ENCODE measurements at places on chromosomes 6 and 20.
A peak's percentile ranks its signal among the peaks of the same experiment; 100 is the strongest.

DNA sequence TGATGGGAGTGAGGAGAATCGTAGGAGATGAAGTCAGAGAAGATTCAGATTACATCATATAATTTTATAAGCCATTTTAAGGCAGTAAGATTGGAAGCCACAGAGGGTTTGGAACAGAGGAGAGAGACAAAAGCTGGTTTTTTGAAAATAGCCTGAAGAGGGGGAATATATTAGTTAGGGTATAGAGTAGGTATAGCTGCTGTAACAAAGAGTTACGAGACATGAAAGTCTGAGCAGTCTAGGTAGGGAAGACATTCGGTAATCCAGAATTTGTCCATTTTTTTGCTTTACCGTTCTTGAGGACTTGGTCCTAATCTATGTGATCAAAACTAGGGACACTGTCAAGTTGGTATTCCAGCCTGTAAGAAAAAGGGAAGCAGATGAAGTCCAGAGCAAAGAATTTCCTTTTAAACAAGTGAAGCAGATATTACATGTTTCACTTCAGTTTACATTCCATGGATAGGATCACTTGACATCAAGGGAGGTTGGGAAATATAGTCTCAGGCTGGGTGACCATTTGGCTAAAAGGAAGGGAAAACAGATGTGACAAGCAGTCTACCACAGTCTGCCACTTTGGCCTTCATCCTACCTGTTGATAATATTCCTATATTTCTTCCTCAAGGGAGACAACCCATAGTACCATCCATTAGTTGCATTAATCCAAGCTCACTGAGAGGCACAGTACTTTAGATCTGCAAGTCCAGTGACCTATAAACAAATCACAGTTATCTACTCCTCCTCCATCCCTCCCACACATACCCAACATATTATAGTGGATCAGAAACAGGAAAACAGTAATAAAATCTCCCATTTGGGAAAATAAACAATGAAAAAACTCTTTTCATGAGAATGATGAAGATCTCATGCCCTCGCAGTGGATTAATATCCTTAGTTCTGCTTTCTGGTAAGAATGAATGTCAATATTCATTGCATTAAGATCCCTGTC lies 10.2 kb downstream of the FAM135A start:
- DNase-seq, result no peak

GRCh38 chr6:74066168-74066871 lies 370.3 kb downstream of the CD109 start:
- no peak for DNase-seq

DNA sequence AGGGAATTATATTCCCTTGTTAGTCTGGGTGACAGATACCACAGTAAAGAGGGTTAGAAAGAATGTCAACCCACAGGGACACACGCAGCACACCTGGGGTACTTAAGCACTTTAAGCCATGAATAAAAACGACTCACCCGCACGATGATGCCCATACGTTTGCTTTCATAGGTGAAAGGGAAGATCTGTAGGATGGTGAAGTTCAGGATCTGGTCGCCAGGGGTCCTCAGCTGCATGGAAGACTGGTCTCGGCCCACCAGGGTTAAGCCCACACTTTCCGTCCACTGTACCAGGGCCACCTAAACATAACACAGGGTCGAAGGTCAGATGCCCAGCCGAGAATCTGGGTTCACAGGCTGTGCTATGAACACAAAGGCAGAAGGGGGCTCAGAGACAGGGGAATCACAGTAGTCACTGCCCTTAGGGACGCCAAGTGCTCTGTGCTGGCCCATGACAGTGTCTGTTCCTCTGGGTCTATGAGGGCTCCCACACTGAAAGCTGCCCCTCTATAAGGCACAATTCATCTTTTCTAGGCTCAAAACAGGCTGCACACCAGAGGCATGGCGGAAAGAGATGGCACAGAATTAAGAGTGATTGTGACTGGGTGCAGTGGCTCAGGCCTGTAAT lies 96.8 kb upstream of the NFATC2 start:
- peak; percentile 14 for DNase-seq

DNA sequence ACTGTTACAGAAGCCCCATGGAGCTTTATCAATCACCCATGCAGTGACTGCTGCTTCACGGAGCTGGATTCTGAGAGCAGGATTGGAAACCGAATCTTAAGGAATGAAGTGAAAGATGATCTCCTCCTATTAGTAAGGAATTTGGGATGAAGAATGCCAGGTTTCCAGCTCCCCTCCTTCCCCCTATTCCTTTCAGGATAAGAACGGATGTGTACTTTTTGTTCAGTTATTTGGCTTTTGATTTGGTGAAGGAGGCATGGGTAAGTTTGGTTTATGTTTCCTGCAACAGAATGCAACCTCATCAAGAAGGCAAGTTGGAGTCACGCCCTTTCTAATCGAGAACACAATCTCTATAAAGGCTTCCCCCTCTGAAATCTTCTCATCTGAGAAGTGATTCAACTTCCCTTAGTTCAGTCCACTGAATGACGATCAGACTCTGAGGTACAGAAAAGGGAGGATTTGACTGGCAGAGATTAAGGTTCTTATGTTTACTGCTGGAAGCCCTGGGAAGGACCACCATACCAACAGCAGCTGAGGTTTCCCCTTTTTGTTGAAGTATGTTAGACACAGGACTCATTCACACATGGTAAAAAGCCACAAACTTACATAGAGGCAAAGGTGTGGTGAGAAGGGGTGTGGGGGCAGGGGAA lies 5.5 kb downstream of the ELMO2 start:
- DNase-seq, result no peak

DNA sequence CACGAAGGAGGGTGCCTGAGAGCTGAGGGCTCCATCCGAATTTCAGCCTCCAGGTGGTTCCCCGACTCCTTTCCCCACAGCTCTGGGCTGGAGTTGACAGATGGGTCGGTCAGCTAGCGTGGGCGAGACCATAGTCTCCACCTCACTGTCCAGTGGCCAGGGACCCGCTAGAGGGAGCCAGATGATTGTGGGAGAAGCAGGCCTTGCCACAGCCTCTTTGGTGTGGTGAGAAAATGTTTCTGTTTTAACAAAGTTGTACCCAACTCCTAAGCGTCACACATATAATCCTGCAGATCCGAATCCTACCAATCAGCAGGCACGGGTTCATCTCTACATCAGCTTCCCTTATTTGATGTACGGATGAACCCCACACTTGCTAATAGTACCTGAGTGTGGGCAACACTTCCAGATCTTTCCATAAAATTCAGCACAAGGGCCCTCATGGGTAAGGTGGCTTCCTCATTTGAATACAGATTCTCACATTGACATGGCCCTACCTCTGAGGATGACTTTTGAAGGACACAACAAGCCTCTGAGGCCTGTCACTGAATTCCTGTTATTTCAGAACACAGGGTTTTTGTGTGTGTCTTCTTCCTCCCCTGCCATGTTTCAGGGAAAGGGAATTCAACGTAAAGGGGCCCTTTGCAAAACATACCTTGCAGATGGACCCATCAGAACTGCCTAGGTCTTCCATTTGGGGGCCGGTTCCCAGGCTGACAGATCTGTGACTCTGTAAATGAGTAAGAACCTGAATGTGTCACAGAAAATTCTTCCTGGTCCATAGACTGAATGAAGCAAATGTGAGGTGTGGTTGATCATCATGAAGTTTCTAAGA lies 103.2 kb upstream of the DUSP22 start:
- peak; percentile 77 for DNase-seq

- DNase-seq, result no peak
Measured at GRCh38 chr6:161214722-161215121, 59.1 kb downstream of the AGPAT4 start.

DNA sequence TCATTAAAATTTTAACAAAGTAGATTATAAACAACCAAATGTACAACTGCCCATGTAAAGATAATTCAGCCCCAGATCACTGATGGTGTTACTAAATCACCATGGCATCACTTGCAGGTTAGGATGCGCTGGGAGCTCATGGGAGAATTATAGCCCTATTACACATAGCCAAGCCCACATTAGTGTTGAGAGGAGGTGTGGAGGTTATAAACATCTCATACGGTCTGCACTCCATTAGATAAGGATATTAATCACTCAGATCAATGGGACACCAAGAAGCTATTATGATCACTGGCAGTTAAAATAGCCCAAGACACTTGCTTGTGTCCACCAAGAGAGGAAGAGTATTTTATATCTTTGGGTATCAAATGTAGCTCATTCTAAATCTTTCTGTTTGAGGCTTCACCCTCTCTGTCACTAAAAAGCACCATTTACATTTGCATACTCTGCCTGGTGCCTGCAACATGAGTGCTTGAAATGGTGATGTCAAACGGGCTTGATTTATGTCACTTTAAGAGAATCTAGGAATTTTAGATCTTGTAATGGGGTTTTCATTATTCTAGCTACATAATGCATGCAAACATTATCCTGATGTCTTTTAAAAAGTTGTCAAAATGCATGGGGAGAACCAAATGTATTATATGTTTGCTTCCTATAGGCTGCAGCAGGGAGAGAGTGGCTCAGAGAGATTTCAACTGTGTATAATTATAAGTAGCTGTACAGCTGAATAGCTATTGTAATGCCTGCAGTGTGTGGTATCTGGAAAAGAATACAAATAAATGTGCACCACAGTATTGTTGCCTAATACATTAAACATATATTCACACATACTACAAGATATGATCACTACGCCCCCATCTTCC lies 654.1 kb upstream of the MARCKS start:
- no peak for DNase-seq

DNA sequence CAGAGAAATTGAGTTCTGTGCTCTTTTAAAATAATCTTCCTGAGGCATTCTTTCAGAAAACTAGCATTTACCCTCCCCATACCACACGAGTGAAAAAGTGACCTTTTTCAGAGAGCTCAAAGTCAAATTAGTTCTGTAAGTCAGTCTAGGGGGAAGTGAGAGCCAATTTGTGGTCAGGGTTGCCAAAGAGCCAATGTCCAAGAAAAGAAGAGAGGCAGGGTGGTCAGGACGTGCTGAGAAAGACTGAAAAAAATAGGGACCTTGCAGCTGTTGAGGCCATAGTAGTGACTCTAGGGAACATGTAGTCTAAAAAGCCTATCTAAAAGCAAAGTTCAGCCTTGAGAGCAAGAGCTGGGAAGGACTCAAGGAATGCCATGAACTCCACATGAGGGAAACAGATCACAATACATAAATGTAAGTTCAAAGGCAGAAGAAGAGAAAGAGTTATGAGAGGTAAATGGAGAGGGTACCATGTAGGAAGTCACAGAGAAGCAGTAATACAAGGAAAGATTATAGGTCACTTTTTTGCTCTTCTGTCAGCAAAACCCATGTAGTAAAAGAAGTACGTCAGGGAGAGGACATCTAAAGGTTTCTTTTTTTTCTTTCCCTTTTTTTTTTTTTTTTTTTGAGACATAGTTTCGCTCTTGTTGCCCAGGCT lies 565.1 kb upstream of the FLRT3 start:
- DNase-seq, result no peak

GRCh38 chr20:44362466-44362940 lies 7.0 kb downstream of the HNF4A start:
- DNase-seq, result no peak

- no peak for DNase-seq
Measured at GRCh38 chr6:132465530-132466485, 47.1 kb downstream of the STX7 start.

- DNase-seq, result no peak
Measured at GRCh38 chr6:167973148-167973885, 24.2 kb upstream of the KIF25 start.

- no peak for DNase-seq
Measured at GRCh38 chr6:55023230-55023629, 151.1 kb upstream of the HCRTR2 start.

GRCh38 chr6:127385668-127386430 lies 42.4 kb upstream of the ECHDC1 start:
- no peak for DNase-seq

DNA sequence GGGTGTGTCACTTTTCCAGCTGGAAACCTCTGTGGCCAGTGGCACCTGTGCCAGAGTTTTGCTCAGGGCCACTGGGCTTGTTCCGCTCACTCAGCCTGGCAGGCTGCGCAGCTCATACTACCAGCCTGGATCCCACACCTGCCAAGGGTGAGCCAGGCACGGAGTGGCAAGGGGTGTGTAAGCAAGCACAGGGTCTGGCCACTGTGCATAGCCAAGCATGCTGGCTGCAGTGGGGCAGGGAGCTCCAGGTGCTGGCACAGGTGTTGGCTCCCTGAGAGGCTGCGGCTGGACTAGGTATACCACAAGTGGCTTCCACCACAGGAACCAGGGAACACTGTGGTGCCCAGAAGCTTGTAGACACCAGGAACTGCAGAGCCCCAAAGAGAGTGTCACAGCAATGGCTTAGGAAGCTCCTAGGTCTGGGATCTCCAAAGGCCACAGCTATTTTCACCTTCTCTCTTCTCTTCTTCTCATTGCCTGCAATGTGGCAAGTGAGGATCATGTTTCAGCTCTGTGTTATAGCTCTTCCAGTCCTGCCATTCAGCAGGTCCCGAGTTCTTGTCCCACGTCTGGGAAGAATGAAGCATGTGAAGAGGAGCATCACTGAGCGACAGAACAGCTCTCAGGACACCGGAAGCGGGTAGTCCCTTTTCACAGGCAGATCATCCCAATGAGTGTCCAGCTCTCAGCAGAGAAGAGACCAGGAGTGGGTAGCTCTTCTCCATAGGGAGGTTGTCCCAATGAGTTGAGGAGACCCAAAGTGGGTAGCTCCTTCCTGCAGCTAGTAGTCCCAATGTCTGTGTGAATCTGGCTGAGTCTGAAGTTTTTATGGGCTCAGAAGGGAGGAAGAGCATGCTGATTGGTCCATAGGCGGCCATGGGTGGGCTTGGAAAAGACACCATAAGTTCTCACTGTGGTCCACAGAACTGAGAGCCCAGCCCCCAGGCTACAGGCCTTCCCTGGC lies 41.3 kb downstream of the WASF1 start:
- DNase-seq, result no peak

DNA sequence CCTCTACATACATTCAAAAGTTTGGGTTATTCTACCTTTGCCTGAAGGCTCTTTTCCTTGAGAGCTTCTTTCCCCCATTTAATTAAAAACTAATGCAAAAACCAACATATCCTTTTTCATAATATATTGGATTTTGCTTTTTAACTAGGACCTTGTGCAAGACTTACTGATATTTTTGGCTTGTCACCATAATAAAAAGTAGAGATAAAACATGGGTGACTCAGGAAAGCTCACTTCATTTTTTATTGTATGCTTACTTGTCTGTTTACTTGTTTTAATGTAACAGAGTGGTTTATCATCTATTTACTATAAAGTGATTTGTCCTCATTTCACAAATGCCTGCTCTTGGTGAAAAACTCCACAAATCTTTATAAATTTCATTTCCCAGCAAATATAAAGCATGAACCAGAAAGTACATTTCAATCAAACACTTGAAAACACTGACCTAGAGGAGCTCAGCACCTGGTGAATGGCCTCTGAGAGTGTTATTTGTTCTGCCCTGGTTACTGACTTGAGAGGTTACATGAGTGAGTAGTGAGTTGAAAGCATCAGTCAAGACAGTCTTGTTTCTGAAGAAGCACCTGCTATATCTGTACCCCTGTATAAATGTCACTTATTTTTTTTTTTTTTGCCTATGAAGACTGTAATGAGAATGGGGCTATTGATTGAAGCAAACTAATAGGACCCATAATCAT lies 20.8 kb downstream of the ADGRG6 start:
- peak; percentile 52 for DNase-seq

GRCh38 chr6:8005136-8005535 lies 59.1 kb downstream of the BLOC1S5 start:
- no peak for DNase-seq

- DNase-seq, result no peak
Measured at GRCh38 chr6:148885925-148886845, 139.4 kb downstream of the UST start.

All from SHP77 (cell line).